Common myeloid progenitor, CD34-positive (primary cell): ENCODE measurements at places on chromosomes 1 and 21.
A peak's percentile ranks its signal among the peaks of the same experiment; 100 is the strongest.

DNA sequence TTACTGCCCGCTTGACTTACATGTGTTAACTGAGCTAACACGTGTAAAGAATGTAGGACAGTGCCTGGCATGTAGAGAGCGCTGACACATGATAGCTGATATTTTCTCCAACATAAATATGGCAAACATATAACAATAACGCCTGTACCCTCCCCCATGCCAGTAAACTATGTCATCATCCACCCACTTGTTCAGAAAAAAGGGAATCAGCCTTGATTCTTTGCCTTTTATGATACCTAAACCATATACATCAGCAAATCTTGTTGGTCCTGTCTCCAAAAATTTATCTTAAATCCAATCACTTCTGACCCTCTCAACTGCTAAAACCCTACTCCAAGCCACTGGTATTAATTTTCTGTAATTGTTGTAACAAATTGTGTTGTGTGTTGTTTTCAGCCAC lies 1.1 kb upstream of the ZNF692 start:
- DNase-seq = no peak

DNA sequence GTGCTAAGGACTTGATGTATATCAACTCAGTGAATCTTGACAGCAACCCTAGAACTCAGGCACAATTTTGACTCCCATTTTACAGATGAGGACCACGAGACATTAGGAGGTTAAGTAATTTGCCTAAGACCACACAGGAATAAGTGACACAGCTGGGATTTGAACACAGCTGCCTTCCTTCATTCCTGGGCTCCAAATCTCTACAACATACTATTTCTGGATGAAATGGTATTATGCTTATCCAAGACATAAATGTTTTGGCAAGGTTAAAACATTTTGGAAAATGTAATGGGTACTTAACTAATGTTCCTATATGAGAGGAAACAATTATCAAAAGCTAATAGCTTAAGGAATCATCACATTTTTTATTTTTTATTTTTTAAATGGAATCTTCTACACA lies 4.8 kb downstream of the CLDN8 start:
- DNase-seq = no peak

- DNase-seq = no peak
Measured at GRCh38 chr1:70169018-70169839, 36.1 kb downstream of the LRRC40 start.

DNA sequence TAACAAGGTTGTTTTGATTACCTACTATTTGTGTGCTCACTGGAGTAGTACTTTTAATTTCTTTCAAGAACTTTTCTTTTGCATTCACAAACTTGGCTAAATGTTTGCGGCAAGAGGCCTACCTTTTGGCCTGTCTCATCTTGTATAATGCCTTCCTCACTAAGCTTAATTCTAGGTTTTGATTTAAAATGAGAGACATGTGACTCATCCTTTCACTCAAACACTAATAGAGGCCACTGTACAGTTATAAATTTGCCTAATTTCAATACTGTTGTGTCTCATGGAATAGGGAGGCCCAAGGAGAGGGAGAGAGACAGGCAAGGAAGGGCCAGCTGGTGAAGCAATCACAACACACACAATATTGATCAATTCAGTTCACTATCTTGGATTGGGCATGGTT lies 66.1 kb downstream of the ZNF644 start:
- no peak for DNase-seq

DNA sequence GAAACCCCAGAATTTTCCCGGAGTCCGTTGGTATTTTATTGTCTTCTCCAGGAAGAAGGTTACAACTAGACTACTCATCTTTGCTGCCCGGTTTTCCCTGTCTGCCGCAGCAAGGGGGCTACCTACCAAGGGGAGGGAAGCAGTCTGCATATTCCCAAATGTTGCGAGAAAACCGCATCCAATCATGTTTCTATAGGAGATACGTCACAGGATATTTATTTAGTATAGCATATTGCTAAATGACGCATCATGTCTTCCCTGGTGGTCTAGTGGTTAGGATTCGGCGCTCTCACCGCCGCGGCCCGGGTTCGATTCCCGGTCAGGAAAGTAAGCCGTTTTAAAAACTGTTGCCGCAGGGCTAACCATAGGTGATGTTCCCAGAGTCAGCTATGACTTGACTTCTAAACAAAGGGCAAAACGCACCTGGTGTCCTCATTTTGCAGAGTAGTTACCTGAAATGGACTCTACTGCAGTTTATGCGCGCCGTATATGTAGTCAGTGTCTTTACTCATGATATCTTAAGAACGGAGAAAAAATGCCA lies 15.2 kb upstream of the ZNF692 start:
- peak; percentile 94 for DNase-seq

DNA sequence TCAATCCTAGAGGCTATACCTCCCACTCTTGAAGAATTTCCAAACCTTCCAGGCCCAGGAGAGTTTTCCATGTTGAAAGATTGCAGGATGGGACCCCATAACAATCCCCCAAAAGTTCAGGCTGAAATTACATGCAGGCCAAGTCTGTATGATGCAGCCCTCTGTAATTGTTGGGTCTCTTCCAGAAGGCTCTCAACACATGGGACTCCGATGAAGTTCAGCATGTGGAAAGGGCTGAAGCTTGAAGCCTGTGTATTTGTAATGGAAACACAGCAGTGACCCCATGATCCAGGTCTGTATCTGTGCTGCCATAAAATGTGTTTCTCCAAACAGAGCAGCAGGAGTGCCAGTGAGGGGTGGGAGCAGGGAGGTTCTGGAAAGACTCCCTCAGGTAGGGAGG lies 202.5 kb upstream of the LYPLAL1 start:
- no peak for DNase-seq

GRCh38 chr1:68291688-68292384 lies 59.5 kb upstream of the WLS start:
- peak; percentile 55 for DNase-seq

- peak; percentile 29 for DNase-seq
Measured at GRCh38 chr1:115337633-115338456, at the start of gene NGF. NGF (minus strand) TSS chr1:115338249; CDS start chr1:115286795, 51,454 bp downstream.
